ENCODE measurements at places on chromosomes 3 and 15.

- no peak for DNase-seq
Measured at GRCh38 chr3:82814660-82815059, 1053.2 kb upstream of the GBE1 start.

DNA sequence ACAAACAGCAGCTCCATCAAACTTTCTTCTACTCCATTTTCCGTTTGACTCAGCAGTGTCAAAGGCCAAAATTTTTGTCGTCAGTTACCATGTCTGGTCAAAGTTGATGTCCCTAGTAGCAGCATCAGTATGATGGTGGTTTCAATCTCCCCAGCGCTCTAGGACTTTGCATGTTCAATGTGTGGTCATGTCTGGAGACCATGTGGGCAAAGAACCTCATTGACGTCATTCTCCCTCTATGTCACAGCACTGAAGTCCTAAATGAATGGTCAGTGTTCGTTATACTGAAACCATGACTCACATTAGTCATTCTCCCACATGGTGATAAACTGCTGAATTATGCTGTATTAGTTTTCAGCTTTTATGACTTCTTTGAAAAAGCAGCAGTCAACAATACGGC, 23.2 kb downstream of the SHC4 start:
- no peak for DNase-seq

DNA sequence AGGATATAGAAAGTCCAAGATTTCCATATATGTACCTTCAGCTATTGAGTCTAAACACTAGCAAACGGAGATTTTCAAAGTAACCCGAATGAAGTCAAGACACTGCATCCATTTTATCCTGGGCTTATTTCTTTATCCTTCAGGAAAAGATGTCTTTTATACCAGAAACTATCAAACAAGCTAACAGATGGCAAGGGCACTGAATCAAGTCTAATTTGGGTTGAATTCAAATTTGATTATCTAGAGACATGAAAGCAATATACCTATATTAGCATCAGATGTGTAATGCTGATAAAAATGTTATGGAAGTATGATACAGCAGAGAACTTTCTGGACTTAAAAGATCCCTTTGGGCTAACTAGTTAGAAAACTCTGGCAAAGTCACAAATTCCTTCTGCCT, 138.3 kb upstream of the TSPAN3 start:
- no peak for DNase-seq

DNA sequence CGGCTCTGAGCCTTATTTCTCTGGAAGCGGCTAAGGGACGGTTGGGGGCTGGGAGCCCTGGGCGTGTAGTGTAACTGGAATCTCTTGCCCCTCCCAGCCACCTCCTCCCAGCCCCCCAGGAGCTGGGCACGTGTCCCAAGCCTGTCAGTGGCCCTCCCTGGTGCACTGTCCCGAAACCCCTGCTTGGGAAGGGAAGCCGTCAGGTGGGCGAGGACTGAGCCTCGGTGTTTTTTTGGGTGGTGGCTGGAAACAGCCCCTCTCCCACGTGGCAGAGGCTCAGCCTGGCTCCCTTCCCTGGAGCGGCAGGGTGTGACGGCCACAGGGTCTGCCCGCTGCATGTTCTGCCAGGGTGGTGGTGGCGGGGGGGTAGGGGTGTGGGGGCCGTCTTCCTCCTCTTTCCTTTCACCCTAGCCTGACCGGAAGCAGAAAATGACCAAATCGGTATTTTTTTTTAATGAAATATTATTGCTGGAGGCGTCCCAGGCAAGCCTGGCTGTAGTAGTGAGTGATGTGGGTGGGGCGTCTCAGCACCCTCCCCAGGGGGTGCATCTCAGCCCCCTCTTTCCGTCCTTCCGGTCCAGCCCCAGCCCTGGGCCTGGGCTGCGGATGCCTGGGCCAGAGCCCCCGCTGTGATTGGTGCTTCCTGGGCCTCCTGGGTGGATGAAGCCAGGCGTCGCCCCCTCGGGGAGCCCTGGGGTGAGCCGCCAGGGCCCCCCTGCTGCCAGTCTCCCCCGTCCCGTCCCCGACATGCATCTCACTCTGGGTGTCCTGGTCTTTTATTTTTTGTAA, 58.8 kb upstream of the GOLGA8A start:
- DNase-seq = no peak

DNA sequence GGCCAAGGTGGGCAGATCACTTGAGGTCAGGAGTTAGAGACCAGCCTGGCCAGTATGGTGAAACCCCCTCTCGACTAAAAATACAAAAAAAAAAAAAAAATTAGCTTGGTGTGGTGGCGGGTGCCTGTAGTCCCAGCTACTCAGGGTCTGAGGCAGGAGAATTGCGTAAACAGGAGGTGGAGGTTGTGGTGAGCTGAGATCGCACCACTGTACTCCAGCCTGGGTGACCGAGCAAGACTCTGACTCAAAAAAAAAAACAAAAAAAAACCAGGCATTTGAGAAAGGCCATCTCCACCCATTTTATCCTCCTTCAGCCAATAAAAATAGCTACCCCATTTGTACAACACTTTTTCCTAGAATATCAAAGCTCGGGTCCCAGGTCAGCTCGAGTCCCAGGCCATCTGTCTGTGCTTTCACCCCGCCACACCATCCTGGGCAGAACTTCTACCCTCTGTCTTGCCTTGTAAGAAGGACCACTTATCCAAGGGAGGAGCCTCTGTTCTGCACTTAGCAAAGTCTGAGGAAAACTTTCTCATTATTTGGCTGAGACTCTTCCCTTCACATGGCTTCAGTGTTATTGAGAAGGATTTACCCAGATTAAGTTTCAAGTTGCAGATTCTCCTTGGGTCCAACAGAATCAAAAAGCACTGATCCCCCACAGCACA, 99.1 kb downstream of the MESD start:
- DNase-seq = no peak

DNA sequence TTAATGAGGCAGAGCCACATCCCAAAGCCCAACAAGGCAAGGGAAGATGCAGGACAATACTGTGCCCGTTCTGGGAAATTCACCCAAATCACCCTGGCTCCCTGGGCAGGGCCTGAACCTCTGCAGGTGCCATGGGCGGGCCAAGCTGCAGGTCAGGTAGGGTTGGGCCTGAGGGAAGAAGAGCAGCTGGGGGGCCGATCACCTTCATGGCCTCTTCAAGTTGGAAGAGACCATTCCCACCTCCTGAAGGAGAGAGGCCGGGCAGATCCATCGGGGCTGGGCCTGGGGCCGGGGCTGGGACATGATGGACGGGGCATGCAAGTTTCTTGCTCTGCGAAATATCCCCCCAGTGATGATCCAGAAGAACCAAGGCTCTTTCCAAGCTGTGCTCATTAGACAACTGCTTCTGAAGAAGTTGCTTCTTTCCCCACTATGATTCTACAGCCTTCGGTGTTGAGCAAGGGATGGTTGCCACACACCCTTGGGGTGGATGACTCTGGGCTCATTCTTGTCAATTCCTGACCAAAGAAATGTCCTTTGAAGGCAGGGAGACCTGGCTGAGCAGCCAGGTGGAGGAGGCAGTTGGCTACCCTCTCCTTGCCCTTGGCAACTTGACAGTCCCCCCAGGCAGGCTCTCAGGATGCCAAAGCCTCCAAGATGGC, 38.2 kb downstream of the KLHL25 start:
- DNase-seq = no peak

- no peak for DNase-seq
Measured at GRCh38 chr3:53694666-53695323, 151.4 kb downstream of the CHDH start.

- DNase-seq = no peak
Measured at GRCh38 chr15:41838400-41838897, at the start of gene PLA2G4B. Gene PLA2G4B, plus strand, starts transcription at chr15:41838847. Its CDS starts 67 bp downstream, at chr15:41838914.

DNA sequence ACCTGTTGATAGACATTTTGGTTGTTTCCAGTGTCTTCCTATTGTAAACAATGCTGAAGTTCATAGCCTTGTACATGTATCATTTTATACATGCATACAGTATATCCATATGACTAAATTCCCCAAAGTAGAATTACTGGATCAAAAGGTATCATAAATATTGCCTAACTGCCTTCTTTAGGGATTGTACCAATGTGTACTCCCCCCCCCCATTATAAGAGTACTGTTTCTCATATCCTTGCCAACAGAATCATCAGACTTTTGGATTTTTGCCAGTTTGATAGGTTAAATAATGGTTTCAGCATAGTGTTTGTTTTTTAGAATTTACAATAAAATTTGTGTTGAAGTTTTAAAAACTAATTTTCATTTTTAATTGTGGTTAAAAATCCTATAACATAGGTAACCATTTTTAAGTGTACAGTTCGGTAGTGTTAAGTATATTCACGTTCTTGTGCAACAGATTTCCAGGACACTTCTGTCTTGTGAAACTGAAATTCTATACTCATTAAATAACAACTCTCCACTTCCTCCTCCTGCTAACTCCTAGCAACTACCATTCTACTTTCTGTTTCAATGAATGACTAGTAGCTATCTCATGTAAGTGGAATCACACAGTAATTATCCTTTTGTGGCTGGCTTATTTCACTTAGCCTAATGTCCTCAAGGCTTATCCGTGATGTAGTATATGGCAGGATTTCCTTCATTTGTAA, 30.8 kb upstream of the MAP3K13 start:
- DNase-seq = no peak

DNA sequence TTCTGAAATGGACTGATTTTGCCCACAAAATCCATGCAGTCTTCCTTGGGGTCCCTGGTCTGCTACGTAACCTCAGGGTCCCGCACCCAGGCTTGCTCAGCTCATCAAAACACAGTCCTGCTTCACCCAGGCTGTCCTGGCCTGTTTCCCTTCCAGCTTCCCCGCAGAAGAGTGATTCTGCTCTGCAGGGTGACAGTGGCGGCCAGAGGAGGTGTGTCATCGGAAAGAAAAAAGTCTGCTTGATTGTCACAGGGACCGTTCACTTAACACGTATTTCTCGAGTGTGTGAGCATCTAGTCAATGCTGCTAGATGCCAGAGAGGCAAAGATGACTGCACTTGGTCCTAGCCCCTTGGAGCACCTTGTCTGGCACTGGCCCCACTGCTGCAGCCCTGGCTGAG, 50.1 kb upstream of the ABHD2 start:
- DNase-seq = no peak

DNA sequence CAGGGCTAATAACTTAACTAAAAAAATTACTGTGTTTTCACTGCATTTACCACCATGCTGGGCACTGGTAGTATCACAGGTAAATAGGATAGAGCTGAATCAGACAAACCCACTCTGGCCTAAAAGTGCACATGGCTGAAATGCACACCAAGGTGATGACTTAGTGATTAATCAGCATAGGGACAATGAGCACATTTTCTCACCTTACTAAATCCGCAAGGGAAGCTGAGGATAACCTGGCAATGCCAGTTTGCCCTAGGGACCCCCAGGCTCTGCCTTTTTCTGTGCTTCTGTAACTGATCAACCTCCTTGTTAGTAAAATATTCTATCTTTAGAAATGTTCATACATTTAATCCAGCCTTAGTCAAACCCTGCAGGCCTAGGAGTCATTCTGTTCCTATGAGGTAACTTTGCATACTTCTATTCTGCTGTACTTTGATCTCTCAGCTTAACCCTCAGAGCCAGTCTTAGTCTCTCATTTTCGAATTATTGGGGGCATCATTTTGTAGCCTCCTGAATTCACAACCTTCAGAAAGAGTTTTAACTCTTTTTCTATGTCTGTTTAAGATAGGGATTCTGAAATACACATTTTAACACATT, 562.9 kb upstream of the KCNMB2 start:
- DNase-seq = no peak

GRCh38 chr3:8769088-8769822, at the start of gene OXTR:
Gene OXTR, minus strand, starts transcription at chr3:8769613. Its CDS starts 1,426 bp downstream, at chr3:8768187.
- peak; percentile 91 for DNase-seq

DNA sequence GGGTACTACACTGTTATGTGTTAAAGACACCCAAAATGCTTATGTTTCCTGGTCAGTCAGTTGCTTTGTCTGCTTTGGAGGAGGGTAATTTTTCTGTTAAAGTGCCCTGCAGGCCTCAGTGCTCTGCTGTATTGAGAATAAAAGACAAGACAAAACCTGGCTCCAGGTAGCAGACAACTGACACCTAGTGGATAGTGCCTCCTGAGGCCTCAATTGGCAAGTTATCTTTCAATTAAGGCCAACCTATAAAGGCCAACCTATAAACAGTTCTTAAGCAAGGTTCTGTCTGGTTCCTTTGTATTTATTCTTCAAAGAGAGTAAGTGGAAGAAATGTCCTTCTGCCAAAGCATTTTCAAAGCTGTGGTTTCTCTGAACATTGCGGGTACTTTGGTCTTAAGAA, 773.8 kb downstream of the MECOM start:
- DNase-seq = no peak

GRCh38 chr3:93906245-93906644, 67.5 kb downstream of the PROS1 start:
- no peak for DNase-seq

DNA sequence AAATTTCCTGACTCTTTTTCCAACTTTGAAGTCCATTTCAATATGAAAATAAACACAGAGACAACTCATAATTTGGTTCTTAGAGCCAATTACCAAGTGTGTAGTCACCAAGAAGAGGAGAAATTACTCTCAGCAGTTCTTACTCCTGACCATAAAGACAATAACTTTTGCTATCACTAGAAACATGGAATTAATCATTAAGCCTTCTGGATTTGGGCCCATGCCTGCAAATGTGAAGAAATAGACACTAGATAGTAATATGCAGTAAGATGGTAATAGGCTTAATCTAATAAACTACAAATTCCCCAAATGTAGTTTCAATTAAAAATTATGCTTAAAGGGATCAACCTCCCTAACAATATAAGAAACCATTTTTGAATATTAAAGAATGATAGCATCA, 185.1 kb upstream of the AGTR1 start:
- DNase-seq = no peak

- DNase-seq = no peak
Measured at GRCh38 chr15:25731411-25731810, 131.7 kb downstream of the ATP10A start.

GRCh38 chr3:54663501-54664011, 264.3 kb downstream of the LRTM1 start:
- DNase-seq = no peak

DNA sequence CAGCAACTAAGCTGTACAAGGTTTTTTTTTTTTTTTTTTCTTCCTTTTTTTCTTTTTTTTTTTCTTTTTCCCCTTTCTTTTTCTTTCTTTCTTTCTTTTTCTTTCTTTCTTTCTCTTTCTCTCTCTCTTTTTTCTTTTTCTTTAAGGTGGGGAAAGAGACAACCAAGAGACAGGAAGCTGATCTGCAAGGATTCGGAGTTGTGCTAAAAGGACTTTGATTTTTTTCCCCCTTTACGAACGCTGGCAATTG, 148 bp downstream of the RBMS3 start:
- DNase-seq = no peak

GRCh38 chr3:100708644-100708988, 678 bp upstream of the TFG start:
- DNase-seq = no peak

GRCh38 chr3:105495021-105495420, 128.3 kb downstream of the ALCAM start:
- no peak for DNase-seq

DNA sequence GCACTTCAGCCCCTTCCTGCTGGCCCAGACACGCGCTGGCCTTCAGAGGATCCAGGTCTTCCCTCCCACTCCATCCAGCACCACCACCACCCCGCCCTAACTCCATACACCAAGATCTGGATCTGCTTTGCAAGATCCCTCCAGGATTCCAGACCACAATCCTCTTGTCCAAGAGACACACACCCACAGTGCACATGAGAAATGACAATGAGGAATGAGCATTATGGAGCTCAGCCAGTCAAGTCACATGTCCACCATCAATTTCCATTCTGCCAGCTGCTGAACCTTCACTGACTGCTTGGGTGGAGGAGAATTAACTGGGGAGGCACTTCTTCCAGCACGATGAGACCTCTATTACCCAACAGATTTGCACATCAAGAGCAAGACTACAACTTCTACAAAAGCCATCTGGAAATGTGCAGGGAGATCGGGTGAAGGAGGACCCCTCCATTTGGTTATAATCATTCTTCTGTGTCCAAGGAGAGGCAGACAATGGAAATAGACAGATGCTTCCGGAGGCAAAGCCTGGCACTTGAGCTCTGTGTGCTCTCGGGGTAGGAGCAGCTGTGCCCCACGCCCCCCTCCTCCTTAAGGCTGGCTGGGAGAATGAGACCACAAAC, 12.3 kb upstream of the SPATA12 start:
- DNase-seq = no peak

Measured in nephron progenitor cell (in vitro differentiated cells).